NCI-H1092 (cell line): ENCODE measurements at places on chromosomes 16 and 17.

DNA sequence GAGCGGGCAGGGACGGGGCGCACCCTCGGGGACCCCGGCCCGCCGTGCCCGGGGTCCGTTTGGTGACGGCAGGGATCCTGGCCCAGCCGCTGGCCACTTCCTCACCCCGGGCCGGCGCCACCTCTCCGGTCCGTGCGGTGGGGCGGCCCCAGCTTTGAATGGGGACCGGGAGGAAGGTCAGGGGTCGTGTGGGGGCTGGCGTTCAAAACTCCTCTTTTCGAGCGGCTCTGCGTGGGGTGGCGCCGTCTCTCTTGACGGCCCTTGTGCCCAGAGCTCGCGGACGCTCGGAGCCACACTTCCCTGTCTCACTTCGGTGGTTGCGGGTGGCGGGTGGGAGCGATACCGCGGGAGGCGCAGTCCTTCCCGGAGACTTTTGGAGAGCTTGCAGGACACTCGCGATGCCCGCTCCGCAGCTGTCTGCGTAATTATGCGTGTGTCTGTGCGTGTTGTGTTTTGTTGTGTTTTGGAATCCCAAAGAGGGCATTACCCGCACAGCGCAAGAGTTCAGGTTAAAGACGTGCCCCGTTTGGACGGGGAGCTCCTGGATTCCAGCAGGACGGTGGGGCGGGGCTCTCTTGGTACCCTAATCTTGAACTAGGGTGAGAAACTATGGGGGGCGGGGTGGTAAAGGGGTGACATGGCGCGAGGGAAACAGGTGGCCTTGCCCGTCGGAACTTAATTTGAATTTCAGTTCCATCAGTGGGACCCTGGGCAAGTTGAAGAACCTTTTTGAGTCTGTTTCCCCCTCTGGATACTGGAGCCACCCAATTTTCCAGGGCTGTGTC is 637 bp downstream of the PLCG2 start:
- no peak for DNase-seq

- no peak for DNase-seq
These were observed 41.9 kb upstream of the POLR3E start for GRCh38 chr16:22255335-22255734.

- no peak for DNase-seq
These were observed 3.1 kb upstream of the CIAO3 start for GRCh38 chr16:743794-744500.

- DNase-seq, result no peak
These were observed 7.4 kb upstream of the MMP2 start for GRCh38 chr16:55471448-55472097.

GRCh38 chr17:82173351-82174041 is 39.1 kb downstream of the CCDC57 start:
- no peak for DNase-seq

DNA sequence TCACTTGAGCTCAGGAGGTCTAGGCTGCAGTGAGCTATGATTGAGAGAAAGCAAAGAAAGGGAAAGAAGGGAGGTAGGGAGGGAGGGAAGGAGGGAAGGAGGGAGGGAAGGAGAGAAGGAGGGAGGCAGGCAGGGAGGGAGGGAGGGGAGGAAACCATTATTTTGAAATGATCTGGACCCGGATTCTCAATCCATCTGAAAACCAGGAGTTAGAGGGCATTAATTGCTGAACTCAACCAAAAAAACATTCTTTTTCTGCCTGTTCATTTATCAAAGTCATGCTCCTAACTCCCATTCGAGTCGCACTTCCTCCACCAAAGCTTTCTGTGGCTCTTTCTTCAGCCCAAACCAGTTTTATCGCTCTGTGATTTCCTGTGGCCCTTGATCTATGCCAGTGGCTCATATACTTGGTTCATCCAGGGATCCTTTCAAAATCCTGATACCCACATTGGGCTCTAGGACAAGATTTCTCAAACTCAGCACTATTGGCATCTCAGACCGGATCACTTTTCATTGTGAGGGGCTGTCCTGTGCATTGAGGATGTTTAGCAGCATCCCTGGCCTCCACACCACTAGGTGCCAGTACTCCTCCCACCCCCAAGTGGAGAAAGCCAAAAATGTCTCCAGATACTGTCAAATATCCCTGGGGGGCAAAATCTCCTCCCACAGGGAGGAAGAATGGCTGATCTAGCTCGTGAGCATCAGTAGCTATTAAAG is 38.2 kb downstream of the CMTM4 start:
- no peak for DNase-seq

DNA sequence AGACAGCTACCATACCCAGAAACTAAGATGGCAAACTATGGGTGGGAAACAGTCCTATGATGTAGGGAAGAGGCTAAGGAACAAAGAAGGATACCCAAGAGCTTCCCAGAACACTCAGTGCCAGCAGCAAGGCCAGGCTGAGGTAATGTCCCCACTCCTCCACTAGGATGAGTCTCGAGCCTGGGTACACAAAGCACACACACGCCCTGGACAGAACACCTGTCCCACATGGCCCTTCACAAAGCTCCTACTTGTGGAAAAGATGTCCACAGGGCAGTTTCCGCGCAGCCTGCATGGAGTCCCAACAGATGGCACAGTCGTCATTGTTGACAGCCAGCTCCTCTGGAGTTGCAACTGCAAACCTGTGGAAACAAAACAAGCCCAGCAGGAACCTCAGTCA is 23.9 kb downstream of the AMFR start:
- no peak for DNase-seq

DNA sequence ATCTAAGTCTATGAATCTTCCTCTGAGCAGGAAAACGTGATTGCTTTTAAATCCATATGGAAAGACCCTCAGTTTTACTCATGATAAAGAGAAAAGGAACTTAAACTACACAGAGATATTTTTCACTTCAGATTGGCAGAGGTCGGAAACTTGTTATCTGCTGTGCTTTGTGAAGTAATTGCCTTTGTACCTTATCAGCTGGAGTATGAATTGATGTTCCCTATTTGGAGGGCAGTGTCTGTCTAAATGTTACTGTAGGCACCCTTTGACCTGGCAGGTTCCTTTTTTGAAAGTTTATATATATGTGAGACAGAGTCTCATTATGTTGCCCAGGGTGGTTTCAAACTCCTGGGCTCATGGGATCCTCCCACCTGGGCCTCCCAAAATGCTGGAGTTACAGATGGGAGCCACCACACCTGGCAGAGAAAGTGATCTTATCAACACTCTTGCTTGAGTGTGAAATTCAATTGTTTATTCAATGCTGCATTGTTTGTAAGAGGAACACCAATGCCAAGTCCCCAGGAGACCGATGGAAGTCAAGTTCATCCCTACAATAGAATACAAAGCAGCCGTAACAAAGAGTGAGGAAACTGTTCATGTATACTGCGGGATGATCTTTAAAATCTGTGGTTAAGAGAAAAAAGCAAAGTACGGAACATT is 52.3 kb downstream of the ABCC1 start:
- DNase-seq, result no peak

DNA sequence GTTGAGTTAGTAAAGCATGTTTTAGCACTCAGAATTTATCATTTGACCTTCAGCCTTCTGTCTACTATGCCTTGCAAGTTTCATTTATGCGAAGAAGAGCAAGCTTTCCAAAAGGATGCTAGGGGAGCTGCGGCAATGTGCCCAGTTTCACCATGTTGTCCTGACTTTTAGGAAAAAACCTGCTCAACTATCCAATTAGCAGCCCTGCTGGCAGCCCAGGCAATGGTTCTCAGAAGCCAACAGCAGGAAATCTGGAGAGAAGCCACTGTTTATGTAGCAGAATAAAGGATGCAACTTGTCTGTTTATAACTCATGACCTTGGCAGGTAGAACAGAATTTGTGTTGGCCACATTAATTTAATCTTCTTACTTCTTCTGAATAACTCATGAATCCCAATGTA is 230.8 kb downstream of the ABCC12 start:
- no peak for DNase-seq

DNA sequence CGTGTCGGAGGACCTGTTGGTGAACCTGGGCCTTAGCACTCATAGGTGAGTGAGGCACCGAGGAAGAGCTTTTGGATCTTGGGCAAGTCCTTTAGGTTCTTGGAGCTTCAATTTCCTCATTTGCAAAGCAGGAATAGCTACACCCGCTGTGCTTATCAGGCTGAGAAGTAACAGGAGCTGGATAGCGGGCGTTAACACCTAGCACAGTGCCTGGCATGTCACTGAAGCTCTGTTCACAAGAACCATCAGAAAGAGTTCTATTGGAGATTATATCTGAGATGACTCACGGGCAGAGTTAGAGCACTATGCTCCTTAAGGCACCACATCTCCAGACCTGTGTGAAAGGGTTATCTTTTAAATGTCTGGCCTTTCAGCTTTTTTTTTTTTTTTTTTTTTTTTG is 12.8 kb downstream of the MEOX1 start:
- DNase-seq, result no peak

DNA sequence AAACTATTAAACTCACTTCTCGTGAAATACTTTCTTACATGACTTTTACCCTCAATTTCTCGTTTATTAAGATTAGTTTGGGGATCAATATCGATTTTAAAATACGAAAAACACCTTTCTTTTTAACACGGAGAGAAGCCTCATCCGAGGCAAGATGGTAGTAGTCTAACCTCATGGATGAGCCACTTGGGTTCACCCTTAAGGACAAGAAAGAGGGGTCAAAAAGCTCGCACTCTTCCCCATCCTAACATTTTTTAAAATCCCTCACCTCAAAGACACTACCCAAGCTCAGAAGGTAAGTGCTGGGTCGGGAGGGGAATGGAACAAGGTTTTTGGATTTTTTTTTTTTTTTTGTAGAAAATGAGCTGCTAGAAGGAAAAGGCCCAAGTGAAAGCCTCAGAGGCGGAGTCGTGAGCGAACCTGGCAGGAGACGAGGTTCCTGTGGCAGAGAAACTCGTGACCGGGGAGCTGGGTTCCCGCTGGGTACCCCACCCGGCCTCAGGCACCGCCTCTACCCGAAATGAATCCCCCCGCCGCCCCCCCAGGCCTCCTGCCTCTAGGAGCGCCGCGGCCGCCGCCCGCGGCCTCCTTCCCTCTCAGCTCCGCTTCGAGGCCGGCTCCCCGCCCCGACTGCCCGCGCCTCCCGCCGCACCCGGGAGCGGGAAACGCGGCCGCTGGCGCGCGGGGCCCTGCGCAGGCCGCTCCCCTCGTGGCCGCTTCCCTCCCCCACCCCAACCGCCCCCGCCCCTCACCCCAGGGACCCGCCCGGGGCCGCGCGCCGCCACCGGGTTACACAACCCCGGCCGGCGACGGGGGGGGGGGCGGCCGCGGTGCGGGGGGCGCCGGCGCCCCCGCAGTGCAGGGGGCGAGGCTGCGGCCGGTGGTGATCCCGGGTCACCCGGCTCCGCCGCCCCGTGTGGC is 1.6 kb downstream of the NUFIP2 start:
- peak; percentile 47 for DNase-seq

- no peak for DNase-seq
These were observed 24.3 kb downstream of the GP2 start for GRCh38 chr16:20303012-20303411.

- no peak for DNase-seq
These were observed 8.2 kb downstream of the ARL4D start for GRCh38 chr17:43406676-43407645.

DNA sequence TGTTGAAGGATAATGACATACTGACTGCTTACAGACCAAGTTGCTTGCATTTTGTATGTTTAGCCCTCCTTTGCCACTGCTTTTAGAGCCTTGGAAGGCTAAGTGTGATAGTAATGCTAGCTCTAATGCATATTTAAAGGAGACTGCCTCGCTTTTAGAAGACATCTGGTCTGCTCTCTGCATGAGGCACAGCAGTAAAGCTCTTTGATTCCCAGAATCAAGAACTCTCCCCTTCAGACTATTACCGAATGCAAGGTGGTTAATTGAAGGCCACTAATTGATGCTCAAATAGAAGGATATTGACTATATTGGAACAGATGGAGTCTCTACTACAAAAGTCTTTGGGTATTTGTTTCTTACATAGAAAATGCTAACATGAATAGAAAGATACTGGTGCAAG is 19.1 kb downstream of the CAPNS2 start:
- no peak for DNase-seq

DNA sequence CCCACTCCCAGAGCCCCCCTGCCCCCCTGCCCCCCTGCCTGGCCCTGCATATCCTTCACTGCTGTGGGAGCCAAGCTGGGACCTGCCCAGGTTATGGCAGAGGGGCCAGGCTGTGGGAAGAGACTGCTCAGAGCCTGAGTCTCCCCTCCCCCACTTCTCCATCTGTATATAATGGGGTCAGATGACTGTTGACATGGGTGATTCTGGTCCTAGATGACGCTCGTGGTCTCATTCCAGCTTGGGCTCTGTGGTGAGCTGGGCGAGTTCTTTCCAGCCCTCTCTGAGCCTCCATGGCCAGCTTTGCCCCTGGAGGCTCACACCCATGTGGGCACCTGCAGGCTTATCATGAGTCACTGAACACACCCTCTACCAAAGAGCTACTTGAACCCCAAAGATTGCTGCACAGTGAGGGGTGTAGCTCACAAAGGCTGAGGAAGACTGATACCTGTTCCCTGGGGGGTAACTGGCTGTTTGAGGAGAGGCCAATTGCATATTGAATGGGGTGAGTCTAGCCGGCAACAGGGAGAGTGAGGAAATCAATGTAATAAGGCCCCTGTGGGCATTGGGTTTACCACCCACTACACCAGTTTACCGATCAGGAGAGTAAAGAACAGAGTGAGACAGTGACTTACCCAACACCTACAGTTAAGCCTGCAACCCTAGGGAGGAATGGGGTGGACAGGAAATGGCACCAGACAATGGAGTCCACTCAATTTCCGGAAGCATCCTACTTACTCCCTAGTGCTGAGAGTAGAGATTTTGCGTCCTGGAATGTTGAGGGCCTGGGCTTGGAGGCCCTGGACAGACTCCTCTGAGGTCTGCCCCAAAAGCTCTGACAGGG is 4.2 kb upstream of the SREBF1 start:
- DNase-seq, result no peak

GRCh38 chr17:14745541-14745940 is 444.7 kb downstream of the HS3ST3B1 start:
- no peak for DNase-seq

- DNase-seq, result no peak
These were observed 212.5 kb upstream of the MPHOSPH6 start for GRCh38 chr16:82382521-82382920.

DNA sequence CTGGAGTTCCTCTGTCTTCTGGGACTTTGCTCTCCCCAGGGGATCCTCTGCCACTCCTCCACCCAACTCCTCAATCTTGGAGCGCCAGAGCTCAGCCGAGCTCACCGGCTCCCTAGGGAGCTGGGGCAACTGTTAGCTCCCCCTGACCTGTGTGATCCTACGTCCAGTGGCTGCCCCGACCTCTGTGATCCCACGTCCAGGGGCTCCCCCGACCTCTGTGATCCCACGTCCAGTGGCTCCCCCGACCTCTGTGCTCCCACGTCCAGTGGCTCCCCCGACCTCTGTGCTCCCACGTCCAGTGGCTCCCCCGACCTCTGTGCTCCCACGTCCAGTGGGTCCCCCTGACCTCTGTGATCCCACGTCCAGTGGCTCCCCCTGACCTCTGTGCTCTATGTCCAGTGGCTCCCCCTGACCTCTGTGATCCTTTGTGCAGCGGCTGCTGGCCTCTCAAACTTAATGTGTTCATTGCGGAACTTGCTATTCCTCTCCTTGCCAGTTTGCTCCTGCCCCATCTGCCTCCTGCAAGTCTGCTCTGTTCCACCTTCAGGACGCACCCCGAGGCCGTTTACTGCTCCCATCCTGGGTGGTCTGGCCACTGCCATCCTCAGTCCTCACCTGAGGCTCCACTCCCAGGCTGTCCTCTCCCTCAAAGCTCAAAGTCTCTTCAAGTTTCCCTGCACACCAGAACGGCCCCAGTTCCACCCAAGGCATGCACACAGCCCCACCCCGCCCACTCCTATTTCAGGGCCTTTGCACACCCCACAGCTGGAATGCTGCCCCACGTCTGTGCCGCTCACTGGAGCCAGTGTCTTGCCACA is 2.8 kb downstream of the VPS9D1 start:
- DNase-seq, result no peak
